ENCODE measurements at places on chromosomes 4 and X.

DNA sequence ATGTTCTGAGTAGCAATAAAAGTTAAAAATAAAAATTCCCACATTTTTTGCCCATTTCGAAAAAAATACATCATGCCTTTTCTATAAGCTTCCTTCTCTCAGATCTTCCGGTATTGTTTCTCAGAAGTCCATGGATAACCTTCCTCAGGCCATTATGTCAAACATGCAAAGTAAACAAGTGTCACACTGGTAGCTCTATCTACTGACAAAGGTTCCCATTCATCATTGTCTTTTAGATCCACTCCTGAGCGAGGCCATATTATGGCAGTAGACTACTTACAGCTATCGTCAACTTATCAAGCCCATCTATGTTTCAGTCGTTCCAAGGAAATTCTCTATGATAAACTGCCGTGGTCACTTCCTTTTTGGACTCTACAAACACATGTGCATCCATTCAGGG is 1068.2 kb downstream of the GLUD2 start:
- no peak for DNase-seq

DNA sequence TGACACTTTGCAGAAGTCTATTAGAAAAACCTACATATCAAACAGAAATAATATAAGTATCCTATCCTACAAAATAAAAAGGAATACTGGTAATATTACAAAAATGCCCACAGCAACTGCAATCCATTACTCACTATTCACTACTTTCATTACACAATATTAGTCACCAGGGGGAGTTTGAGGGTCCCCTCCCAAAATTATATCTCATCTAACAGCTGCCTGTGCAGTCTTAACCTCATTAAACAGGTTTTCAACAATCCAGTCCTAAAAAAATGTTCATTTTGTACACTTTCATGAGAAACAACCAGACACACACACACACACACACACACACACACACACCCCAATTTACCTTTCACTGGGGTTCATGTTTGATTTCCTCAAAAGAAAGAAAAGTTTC is 2.9 kb downstream of the CLOCK start:
- DNase-seq = no peak

- DNase-seq = no peak
Measured at GRCh38 chr4:102168580-102168979, 176.7 kb downstream of the SLC39A8 start.

GRCh38 chr4:7009564-7009963 is 33.6 kb upstream of the TADA2B start:
- DNase-seq = no peak

DNA sequence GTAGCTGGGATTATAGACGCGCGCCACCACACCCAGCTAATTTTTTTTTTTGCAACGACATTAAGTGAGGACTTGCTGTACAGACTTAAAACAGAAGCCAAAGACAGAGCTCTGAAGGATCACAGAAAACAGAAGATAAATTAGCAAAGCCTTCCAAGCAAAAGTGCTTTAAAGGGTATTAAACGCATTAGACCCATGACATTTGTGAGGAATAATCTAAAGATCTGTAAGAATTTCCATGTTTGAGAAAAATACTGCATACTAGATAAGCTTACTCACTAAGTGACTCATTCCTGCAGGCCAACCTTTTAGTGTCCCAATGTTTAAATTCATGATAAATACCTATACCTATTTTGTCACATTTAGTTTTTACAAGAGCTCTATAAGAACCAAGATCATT is 27.4 kb downstream of the SMARCA1 start:
- no peak for DNase-seq

DNA sequence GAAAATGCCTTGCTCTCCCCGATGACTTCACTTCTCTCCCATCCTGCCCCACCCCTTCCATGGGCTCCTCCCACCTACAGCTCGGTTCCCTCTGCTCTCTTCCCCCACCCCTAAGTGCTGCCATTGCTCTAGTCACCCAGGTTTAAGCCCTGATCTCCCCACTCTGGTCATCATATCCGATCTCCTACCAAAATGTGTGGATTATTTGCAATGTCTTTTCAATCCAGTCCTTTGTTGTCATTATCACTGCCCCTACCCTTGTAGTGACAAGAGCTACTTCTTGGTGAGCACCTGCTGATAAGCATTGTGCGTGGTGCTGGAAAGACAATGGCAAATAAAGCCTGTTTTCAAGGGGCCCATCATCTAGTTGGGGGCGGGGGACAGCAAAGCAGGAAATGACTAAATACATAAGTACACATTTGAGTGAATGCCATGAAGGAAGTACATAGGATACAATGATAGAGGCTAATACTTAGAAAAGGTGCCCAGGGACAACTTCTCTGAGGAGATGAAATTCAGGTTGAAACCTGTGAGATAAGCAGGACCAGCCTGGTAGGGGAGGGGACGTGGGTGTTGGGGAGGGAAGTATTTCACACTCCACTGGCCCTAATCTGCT is 63.8 kb downstream of the DLG3 start:
- peak; percentile 19 for DNase-seq

DNA sequence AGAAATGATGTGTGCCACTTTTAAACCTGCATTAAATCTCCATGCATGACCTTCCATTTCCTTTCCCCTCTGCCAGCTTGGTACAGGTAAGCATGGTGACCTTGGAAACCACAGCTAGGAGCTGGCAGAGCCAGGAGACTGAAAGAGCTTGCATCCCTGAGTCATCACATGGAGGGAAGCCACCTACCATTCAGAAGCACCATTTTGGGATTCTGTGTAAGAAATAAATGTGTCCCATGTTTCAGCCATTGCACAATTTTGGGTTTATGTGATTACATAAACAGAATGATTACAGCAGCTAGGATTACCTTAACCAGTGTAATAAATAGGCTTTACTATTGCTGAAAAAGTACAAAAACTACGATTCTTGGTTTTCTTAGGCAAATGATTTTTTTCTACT is 17.3 kb upstream of the CCDC149 start:
- DNase-seq = no peak

DNA sequence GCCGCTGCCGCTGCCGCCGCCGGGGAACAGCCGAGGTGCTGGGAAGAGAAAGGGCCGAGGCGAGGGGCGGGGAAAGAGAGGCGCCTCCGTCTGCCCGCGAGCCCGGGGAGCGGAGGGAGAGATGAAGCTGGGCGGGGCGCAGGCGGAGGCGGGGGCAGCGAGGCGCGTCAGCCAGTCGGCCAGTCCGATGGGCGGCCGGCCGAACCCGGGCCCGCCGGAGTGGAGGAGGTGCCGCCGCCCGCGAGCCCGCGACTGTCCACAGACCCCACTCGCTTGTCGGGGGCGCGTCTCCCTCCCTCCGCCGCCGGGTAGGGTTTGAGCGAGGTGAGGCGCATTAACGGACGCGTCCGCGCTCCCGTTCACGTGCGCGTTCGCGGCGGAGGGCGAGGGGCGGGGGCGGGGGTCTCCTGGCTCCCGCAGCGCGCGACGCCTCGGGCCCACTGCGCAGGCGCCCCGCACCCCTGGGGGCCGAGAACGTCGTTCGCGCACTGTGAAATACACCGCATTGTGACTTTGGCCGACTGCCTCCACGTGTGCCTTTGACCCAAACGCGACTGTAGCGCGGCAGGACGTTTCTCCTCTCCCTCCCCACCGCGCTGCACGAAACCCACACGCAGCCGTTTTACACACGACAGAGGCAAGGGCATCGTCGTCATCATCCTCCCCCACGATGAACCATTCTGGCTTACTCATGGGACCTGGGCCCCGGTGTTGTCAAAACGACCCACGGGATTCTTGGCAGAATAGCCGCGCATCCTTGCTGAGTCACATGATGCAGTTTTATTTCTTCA is at the start of gene NUDT11:
NUDT11 (minus strand) TSS at position 92 of the 791 bp plus-strand sequence. CDS start 148 bp downstream, outside the sequence.
- peak; percentile 12 for DNase-seq

DNA sequence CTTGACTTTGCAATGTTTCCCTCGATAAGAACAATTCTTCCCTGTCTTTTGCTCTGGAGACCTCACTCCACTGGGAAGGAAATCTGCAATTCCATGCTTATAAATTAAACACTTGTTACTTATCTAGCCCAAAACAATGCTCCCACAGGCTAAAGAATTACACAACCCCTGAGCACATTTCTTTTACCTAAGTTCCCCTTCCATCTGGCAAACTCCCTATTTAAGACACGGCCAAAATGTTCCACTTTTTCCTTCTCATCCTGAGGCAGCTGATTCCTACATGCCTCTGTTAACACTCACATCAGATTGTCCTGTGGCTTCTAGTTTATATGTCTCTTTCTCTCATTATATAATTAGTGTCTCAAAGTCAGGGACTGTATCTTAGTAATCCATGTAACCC is 211.7 kb downstream of the COX18 start:
- no peak for DNase-seq

GRCh38 chr4:176066757-176067156 is 1.1 kb downstream of the WDR17 start:
- DNase-seq = no peak

- no peak for DNase-seq
Measured at GRCh38 chr4:152806501-152807125, 26.9 kb downstream of the ARFIP1 start.

DNA sequence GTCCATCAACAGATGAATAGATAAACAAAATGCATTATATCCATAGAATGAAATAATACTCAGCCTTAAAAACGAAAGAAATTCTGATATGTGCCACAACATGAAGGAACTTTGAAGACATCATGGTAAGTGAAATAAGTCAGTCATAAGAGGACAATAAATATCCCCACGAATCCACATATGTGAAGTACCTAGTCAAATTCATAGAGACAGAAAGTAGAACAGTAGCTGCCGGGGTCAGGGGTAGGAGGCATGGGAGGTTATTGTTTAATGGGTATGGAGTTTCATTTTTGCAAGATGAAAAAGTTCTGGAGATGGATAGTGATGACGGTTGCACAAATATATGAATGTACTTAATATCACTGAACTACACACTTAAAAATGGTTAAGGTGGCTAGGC is 151.6 kb upstream of the MAP3K15 start:
- no peak for DNase-seq

DNA sequence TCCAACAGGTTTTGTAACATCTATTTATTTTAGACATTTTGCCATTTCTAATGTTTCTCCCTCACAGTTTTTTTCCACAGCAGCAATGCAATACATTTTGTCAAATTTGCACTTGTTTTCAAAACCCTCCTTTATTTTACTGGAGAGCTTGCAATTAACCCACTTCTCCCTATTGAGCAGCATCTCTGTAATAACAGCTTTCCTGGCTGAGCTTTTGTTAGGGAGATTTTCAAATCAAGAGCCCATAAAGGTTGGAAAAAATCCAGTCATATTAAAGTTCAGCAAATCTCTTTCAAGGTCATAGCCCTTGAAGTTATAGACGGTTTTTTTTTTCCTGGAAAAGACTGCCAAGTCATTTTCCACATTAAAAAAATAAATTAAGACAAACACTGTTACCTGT is 450.6 kb upstream of the TENM3 start:
- DNase-seq = no peak

GRCh38 chr4:152531479-152531878 is 4.4 kb downstream of the FBXW7 start:
- DNase-seq = no peak

GRCh38 chr4:26330186-26330787 is 9.5 kb downstream of the RBPJ start:
- DNase-seq = peak; percentile 45

- DNase-seq = no peak
Measured at GRCh38 chr4:82484996-82485783, 54.8 kb downstream of the ENOPH1 start.

Measured in HTR-8/SVneo (cell line).